ENCODE measurements at places on chromosomes 16 and 17.

DNA sequence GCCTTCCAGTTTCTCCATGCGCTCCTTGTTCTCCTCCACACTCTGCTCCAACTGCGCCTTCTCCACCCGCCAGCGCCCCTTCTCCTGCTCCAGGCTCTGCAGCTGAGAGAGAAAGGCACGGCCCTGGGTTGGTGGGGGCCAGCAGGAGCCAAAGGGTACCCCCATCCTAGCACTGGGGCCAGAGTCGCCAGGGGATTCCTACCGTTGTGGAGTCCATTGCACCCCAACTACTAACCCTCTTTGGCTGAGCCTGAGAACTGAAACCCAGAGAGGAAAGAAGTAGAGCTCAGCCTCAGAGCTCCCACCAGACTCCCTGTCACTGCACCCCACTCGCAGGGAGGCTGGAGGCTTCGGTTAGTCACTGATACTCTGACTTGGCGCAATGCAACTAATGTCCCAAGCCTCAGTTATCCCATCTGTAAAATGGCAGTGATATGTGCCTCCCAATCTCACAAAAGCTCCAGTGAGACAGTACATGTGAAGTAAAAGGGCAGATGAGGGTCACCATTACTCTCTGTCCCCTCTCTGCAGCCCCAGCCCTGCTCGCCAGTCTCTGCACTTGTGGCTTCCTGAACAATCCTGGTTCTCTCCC, 6.2 kb upstream of the SAMD14 start:
- no peak for DNase-seq

- no peak for DNase-seq
These were observed 2.2 kb downstream of the USP31 start for GRCh38 chr16:23146877-23147601.

DNA sequence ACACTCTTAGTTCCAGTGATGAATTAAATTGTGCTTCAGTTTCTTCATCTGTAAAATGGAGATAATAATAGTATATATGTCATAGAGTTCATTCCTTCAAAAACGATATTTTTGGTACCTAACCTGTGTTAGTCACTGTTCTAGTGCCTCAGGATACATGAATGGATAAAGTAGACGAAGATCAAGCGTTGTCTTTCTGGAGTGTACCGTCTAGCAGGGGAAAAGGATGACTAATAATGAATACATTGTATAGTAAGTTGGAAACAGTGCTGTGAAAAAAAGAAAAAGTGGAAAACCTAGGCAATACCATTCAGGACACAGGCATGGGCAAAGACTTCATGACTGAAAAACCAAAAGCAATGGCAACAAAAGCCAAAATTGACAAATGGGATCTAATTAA, 8.6 kb downstream of the KRT10 start:
- no peak for DNase-seq

DNA sequence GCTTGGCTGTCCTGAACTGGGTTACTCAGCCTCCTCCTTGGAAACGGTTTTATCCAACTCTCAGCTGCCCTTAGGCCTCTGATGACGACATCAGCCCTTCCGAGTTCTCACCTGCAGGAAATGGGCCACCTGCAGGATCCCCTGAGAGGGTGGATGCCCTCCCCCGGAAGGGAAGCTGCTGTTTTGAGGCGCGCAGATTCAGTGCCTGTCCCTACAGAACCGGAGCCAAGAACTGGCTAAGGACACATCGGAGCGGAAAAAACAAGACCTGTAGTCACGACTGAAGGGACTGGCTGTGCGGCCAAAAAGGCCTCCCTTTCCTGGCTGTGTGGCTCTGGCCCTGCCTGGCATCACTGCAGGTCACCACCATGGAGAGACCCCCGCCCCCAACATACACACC, 11.7 kb upstream of the C16orf95 start:
- DNase-seq: no peak

DNA sequence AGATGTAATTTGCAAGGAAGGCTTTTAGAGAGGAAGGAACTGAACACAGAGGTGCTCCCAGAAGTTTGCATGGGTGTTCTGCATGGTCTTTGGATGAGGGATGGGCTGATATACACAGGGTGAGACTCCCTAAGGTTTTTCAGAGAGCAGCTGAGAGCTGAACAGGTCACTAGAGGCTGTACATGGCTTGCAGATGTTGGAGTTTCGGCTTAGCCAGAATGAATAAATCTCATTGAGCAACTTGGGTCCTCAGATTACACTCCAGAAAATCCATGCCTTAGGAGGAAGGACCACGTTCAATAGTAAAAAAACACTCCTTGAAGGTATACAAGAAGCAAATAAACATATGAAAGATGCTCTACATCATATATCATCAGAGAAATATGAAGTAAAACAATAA, 7.5 kb upstream of the ITGB3 start:
- DNase-seq: no peak

DNA sequence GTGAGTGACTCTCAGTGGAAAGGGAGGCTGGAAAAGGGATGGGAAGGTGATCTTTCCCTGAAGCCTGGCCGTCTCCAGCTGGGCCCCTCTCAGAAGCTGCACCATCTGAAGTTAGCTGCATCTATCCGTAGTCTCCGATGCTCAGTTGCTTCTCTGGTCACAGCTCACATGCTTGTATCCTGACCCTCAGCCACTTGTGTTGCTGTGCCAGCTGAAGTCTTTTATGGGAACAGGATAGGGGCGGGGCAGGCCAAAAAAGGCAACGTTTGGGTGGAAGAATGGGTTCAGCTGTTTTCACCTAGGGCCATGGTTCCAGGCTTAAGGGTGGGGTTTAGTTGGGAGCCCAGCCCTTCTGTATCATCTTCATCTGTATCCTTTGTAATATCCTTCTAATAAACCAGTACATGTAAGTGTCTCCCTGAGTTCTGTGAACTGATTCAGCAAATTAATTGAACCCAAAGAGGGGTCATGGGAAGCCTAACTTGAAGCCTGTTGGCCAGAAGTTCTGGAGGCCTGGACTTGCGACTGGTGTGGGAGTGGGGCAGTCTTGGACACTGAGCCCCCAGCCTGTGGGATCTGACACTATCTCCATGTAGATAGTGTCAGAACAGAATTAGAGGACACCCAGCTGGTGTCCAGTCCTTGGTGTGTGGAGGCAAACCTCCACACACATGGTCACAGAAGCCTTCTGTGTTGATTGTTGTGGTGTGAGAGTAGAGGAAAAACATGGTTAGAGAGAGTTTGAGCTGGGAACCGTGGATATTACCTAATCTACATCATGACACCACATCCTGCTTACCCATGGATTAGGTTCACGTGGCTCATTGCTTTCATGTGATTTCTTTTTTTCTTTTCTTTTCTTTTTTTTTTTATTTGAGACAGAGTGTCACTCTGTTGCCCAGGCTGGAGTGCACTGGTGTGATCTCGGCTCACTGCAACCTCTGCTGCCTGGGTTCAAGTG, 49.3 kb upstream of the FBXO47 start:
- no peak for DNase-seq

DNA sequence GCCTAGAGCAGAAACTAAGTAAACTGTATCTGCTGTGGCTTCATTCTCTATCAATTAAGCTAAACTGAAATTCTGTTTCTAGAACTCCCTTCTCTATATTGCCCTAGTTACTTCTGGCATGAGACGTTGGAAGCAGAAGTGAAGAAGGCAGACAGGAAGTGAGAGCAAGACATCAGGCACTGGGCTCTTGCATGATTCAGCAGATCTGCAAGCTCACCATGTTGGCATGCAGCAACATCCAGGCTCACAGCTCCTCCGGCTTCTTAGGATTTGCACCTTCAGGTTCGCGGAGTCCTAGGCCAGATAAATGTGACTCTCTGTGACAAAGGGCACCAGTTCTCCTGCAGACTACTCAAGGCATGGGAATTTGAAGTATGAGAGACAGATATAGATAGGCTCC, 148.3 kb downstream of the CDH8 start:
- no peak for DNase-seq

GRCh38 chr17:11898526-11899235, 98.6 kb downstream of the ZNF18 start:
- no peak for DNase-seq

DNA sequence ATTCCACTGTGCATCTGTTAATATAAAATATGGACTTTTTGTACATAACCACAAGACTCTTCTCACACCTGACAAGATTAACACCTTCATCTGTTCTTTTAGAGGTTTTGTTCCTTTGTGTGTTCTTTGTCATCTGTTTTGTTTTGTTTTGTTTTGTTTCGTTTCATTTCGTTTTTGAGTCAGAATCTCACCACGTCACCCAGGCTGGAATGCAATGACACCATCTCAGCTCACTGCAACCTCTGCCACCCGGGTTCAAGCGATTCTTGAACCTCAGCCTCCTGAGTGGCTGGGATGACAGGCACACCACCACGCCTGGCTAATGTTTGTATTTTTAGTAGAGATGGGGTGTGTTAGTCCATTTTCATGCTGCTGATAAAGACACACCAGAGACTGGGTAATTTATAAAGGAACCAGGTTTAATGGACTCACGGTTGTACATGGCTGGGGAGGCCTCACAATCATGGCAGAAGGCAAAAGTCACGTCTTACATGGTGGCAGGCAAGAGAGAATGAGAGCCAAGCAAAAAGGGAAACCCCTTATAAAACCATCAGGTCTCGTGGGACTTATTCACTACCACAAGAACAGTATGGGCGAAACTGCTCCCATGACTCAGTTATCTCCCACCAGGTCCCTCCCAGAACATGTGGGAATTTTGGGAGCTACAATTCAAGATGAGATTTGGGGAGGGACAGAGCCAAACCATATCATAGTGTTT, 22.3 kb downstream of the C16orf90 start:
- no peak for DNase-seq

DNA sequence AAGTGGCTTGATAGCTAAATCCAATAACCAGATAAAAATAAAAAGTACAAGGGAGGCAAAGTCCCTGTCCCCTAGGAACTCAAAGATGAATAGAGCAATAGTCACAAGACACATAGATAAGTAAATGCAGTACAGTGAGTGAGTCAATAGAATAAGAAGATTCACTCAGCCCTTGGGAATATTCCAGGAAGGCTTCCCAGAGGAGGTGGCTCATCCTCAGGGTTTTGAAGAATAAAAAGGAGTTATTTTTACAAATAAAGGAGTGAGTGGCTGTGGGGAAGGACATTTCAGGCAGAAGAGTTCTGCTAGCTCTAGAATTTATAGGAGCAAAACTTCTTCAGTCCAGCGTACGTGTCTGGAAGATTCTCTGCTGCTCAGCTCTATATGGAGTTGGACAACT, 177.4 kb upstream of the SDK2 start:
- no peak for DNase-seq

- DNase-seq: peak; percentile 70
These were observed 51.1 kb downstream of the SRCIN1 start for GRCh38 chr17:38554430-38555350.

GRCh38 chr17:58032691-58033415, 25.8 kb upstream of the SRSF1 start:
- DNase-seq: no peak

Data from NCI-H2029 treated with DMSO at 0.1 percent for 48 hours (cell line).